ENCODE measurements at places on chromosomes 7 and 10. TPM values are rescaled to one million over a fixed set of nuclear protein-coding genes. Genes with fewer than 3 reads are reported as not detected.

The CFAP58 gene
- total RNA-seq = 0.23 TPM

The WBP1L gene
- 80.4 TPM for total RNA-seq

The EXOC4 gene
- total RNA-seq = 151 TPM

The TMEM139 gene
- total RNA-seq = 0.23 TPM

The OR2A1 gene
- 0.07 TPM for total RNA-seq

The AKR1D1 gene
- 0.07 TPM for total RNA-seq

The PHKG1 gene
- 1.3 TPM for total RNA-seq

The ZMIZ2 gene
- 24.3 TPM for total RNA-seq

The DCLRE1C gene
- 7.7 TPM for total RNA-seq

The CTBP2 gene
- total RNA-seq = 87.4 TPM

The FAM25A gene
- total RNA-seq = not detected

The FGFBP3 gene
- total RNA-seq = 0.36 TPM

The CELF2 gene
- 18.1 TPM for total RNA-seq

The PVRIG gene
- total RNA-seq = not detected

The SFRP4 gene
- total RNA-seq = 95.2 TPM

The TAF5 gene
- total RNA-seq = 4.5 TPM

The CACNA2D1 gene
- 134 TPM for total RNA-seq

The OR6V1 gene
- total RNA-seq = not detected

The BMPER gene
- total RNA-seq = 18.8 TPM

The GDF2 gene
- not detected for total RNA-seq

The ATOH7 gene
- not detected for total RNA-seq

The OPN1SW gene
- not detected for total RNA-seq

The NAT16 gene
- total RNA-seq = not detected

The SLC13A1 gene
- not detected for total RNA-seq

The GIMAP7 gene
- total RNA-seq = not detected

The EFCAB10 gene
- 0.13 TPM for total RNA-seq

The SPDYE5 gene
- not detected for total RNA-seq

The TDRD1 gene
- 0.13 TPM for total RNA-seq

The IQUB gene
- 0.85 TPM for total RNA-seq

The NUB1 gene
- 41.8 TPM for total RNA-seq

The IGFBP1 gene
- 10.2 TPM for total RNA-seq

The HABP2 gene
- total RNA-seq = not detected

The MMD2 gene
- not detected for total RNA-seq

The DKK1 gene
- 134 TPM for total RNA-seq

The CALCR gene
- not detected for total RNA-seq

The TRIM24 gene
- total RNA-seq = 4.8 TPM

The ENTPD1 gene
- total RNA-seq = 2.7 TPM

The CHAT gene
- not detected for total RNA-seq

The PILRA gene
- total RNA-seq = not detected

The MPP7 gene
- total RNA-seq = 0.92 TPM

The AZGP1 gene
- total RNA-seq = not detected

The TMEM26 gene
- 0.40 TPM for total RNA-seq

All from smooth muscle cell of the pulmonary artery (primary cell).